ENCODE measurements at places on chromosomes 2 and 18.

DNA sequence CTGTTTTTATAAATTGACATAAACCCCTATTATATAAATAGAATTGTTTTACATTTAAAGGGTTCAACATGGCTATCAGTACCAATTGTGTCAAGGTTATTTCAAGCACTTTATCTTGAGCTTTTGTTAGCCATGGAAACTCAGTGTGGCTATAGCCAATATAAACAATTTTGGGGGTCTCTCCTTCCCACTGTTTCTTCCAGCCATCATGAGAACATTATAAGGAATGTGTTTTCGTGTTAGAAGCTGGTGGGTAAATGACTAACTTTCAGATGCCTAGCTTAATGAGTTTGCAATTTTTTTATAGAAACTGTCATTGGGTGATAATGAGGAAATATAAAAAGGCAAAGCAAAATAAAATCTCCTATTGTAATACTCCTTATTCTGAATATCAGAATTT is 153.5 kb upstream of the FOSL2 start:
- no peaks in the 10 kb centered on the region for H3K27me3 ChIP-seq
- peaks cover 3% of the 10 kb centered on the region for H3K4me1 ChIP-seq
- no peak for DNase-seq
- H3K4me3 ChIP-seq, result no peak overlapping the region
- no peaks in the 10 kb centered on the region for H3K36me3 ChIP-seq

- DNase-seq, result no peak
- H3K4me1 ChIP-seq, result no peaks in the 10 kb centered on the region
- no peaks in the 10 kb centered on the region for H3K36me3 ChIP-seq
- no peaks in the 10 kb centered on the region for H3K27me3 ChIP-seq
Measured at GRCh38 chr2:145399131-145399530, 879.2 kb upstream of the ZEB2 start.

DNA sequence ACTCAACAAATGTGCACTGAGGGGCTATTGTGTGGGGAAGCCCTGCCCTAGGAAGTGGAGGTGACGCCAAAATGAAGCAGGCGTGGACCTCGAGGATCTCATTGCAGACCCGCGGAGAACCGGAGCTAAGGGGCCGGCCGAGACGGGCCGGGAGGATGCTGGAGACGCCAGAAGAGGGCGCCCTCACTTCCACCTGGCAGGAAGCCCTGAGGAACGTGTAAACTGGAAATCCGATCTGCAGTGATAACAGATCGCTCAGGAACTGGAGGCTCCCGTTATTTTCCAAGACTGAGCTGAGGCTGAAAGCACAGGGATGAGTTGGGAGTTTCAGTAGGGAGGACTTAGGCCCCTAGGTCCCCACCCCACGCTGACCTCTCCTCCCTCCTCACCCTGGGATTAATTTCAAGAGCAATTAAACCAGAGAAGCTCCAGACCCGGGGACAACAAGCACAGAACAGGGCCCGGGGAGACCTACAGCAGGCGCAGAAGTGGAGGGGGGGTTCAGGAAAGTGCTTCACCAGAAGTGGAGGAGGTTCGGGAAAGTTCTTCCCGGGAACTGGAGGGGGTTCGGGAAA is 7.7 kb upstream of the COL6A3 start:
- peak overlapping the region; percentile 36 for H3K4me3 ChIP-seq
- peak; percentile 69 for DNase-seq
- H3K36me3 ChIP-seq, result no peaks in the 10 kb centered on the region
- no peak overlapping the region for H3K27ac ChIP-seq
- H3K4me1 ChIP-seq, result peaks cover 12% of the 10 kb centered on the region

- no peaks in the 10 kb centered on the region for H3K27me3 ChIP-seq
- no peaks in the 10 kb centered on the region for H3K36me3 ChIP-seq
- DNase-seq, result no peak
- no peak overlapping the region for H3K27ac ChIP-seq
- H3K4me1 ChIP-seq, result no peaks in the 10 kb centered on the region
Measured at GRCh38 chr18:10020171-10020570, 106.4 kb downstream of the VAPA start.

GRCh38 chr2:33307659-33308270 is 168.7 kb upstream of the RASGRP3 start:
- no peak for DNase-seq
- no peaks in the 10 kb centered on the region for H3K27me3 ChIP-seq
- H3K27ac ChIP-seq, result no peak overlapping the region
- no peak overlapping the region for H3K4me3 ChIP-seq
- H3K36me3 ChIP-seq, result no peaks in the 10 kb centered on the region

- no peaks in the 10 kb centered on the region for H3K4me1 ChIP-seq
- no peak for DNase-seq
- no peak overlapping the region for H3K27ac ChIP-seq
Measured at GRCh38 chr2:133607679-133608078, 39.4 kb upstream of the NCKAP5 start.

DNA sequence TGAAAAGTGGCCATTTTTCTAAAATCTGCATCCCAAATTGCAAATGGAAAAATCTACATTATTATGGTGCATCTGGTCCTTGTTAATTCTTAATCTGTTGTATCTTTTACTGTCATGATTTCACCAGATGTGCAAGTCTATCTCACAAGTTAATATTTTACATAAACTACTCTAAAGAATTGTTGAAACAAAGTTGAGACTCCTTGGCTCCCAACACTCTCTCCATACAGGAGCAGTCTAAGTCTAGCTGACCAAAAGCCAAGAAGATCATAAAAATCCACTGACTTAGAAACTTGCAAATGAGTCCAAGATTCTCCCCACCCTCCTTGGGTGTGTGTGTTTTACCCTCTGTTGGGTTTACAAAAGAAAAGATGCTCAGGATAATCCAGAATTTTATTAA is 85.1 kb downstream of the NCKAP5 start:
- no peaks in the 10 kb centered on the region for H3K36me3 ChIP-seq
- DNase-seq, result no peak
- no peak overlapping the region for H3K4me3 ChIP-seq
- H3K4me1 ChIP-seq, result no peaks in the 10 kb centered on the region
- H3K27me3 ChIP-seq, result no peaks in the 10 kb centered on the region

- H3K36me3 ChIP-seq, result no peaks in the 10 kb centered on the region
- H3K27ac ChIP-seq, result no peak overlapping the region
- no peak for DNase-seq
- H3K27me3 ChIP-seq, result no peaks in the 10 kb centered on the region
Measured at GRCh38 chr2:114424699-114425098, 17.7 kb upstream of the DPP10 start.

GRCh38 chr2:190678444-190679162 is 29.7 kb downstream of the NAB1 start:
- H3K36me3 ChIP-seq, result no peaks in the 10 kb centered on the region
- H3K27me3 ChIP-seq, result no peaks in the 10 kb centered on the region
- peak; percentile 19 for DNase-seq

GRCh38 chr2:24280645-24281044 is 79.7 kb downstream of the ITSN2 start:
- no peak overlapping the region for H3K4me3 ChIP-seq
- H3K36me3 ChIP-seq, result peaks cover 5% of the 10 kb centered on the region
- no peak for DNase-seq
- H3K4me1 ChIP-seq, result no peaks in the 10 kb centered on the region

- DNase-seq, result no peak
- H3K27ac ChIP-seq, result no peak overlapping the region
- peaks cover 5% of the 10 kb centered on the region for H3K36me3 ChIP-seq
- no peaks in the 10 kb centered on the region for H3K27me3 ChIP-seq
- no peaks in the 10 kb centered on the region for H3K4me1 ChIP-seq
Measured at GRCh38 chr18:46832849-46833248, 76.0 kb upstream of the ST8SIA5 start.

DNA sequence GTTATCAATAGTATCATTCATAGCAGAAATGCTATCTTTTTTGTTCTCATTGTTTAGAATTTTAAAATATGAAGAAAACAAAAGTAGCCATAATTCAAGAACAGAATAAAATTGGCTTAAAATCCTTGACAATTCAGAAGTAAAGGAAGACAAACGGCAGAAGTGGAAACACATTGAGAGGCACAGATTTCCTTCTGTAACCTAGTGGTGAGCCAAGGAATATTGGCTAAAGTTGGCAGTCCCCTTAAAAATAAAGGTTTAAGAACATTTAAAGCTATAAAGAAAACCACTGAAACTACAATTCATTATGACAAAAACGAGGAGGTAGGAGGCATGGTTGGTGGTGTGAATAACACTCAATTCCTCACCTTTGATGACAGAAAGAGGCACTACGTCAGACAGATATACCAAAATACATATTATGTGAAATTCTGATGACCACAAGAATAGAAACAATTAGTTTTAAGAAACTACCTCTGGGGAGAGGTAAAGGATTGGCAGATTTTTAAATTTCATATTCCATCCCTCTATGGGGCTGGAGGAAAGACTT is 42.3 kb downstream of the SFT2D3 start:
- H3K4me1 ChIP-seq, result no peaks in the 10 kb centered on the region
- no peak for DNase-seq
- H3K4me3 ChIP-seq, result no peak overlapping the region
- peaks cover 11% of the 10 kb centered on the region for H3K36me3 ChIP-seq
- H3K27ac ChIP-seq, result no peak overlapping the region

GRCh38 chr2:143428700-143429099 is 299.5 kb downstream of the ARHGAP15 start:
- no peaks in the 10 kb centered on the region for H3K36me3 ChIP-seq
- no peak overlapping the region for H3K27ac ChIP-seq
- no peak for DNase-seq
- H3K4me1 ChIP-seq, result peaks cover 59% of the 10 kb centered on the region
- no peaks in the 10 kb centered on the region for H3K27me3 ChIP-seq
- no peak overlapping the region for H3K4me3 ChIP-seq

GRCh38 chr2:188485496-188485895 is 193.8 kb downstream of the GULP1 start:
- H3K27ac ChIP-seq, result no peak overlapping the region
- no peaks in the 10 kb centered on the region for H3K27me3 ChIP-seq
- no peak for DNase-seq
- H3K4me3 ChIP-seq, result no peak overlapping the region
- no peaks in the 10 kb centered on the region for H3K36me3 ChIP-seq

GRCh38 chr2:203718087-203718486 is 11.6 kb downstream of the CD28 start:
- DNase-seq, result peak; percentile 70
- no peaks in the 10 kb centered on the region for H3K27me3 ChIP-seq
- peak overlapping the region; percentile 52 for H3K27ac ChIP-seq
- H3K4me1 ChIP-seq, result peaks cover 100% of the 10 kb centered on the region
- H3K4me3 ChIP-seq, result peak overlapping the region; percentile 32
- peaks cover 6% of the 10 kb centered on the region for H3K36me3 ChIP-seq

DNA sequence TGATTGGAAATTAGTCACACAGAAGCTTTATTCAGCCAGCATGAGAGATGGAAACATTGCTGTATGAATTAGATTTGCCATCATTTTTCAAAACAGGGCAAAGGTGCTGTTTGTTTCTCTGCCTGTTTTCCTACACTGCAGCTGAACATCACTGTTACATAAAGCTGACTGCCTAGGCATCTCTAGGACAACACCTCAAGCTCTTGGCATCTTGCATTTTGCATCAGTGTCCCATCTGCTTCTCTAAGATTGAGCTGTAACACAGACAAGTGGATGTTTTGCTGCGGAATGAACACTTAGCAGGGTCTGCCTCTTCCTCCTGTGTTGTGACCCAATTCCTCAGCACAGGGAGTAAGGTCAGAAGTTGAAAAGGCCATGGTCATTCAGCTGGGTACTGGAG is 4.9 kb downstream of the CCT7 start:
- no peak for DNase-seq
- peaks cover 35% of the 10 kb centered on the region for H3K4me1 ChIP-seq

- no peak overlapping the region for H3K27ac ChIP-seq
- peaks cover 16% of the 10 kb centered on the region for H3K4me1 ChIP-seq
- H3K36me3 ChIP-seq, result no peaks in the 10 kb centered on the region
- H3K27me3 ChIP-seq, result no peaks in the 10 kb centered on the region
- no peak overlapping the region for H3K4me3 ChIP-seq
Measured at GRCh38 chr2:168222088-168222487, 25.3 kb downstream of the STK39 start.

GRCh38 chr18:59268721-59269562 is 4.3 kb downstream of the RAX start:
- no peak for DNase-seq
- H3K4me1 ChIP-seq, result peaks cover 42% of the 10 kb centered on the region
- H3K4me3 ChIP-seq, result no peak overlapping the region
- H3K27me3 ChIP-seq, result peaks cover 59% of the 10 kb centered on the region
- H3K27ac ChIP-seq, result no peak overlapping the region
